ENCODE measurements at places on chromosomes 7 and 10.

GRCh38 chr7:6637544-6638229 lies 569 bp downstream of the ZNF316 start:
- peak; percentile 76 for DNase-seq

DNA sequence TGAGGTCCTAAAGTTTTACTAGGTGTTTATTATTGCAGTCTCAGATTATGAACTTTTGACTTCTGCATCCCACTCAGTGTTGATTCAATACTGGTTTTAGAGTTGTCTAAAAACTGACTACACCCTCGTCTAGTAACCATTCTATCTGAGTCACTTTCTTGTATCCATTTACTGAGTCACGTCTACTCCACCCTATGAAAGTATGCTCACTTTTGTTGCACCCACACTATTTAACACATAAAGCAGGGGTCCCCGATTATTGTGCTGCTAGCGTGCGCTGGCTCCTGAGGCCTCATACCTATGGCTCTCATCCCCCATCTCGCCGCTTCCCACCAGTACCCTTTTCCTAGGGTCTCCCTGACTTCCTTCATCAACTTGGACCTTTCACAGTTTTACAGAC lies 2.0 kb downstream of the SAMD9 start:
- DNase-seq: no peak

DNA sequence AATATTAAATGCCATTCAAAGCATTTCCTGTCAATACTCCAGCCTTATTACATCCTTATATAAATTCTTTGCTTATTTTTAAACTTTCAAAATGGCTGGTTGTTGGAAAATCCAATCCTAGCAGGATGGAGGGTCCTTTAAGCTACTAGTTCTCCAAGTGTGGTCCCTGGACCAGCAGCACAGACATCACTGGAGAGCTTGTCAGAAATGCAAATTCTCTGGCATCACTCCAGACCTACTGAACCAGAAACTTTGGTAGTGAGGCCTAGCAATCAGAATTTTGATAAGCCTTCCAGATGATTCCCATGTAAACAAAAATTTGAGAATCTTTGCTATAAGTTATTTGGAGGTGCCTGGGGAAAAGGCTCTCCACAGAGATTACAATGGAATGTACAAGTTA lies 43.8 kb downstream of the CALCR start:
- no peak for DNase-seq

GRCh38 chr10:34236931-34237330 lies 578.2 kb downstream of the PARD3 start:
- no peak for DNase-seq

DNA sequence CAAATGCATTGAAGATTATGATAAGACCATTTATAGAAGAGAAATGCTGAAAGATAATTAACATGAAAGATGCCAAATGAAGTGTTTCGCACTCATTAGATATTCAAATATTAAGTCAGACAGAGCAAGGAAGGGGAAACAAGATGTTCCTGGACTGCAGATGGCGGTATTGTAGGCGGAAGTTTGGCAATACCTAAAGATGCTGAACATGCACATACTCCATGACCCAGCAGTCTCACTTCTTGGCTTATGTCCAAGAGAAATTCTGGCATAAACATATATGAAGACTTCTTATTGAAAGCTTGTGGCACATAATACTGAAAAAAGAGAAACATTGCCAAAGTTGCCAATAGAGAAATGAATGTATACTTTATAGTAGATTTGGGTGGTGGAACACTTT lies 325.4 kb upstream of the SEMA3C start:
- DNase-seq: no peak

GRCh38 chr7:125773113-125773785 lies 843.6 kb upstream of the POT1 start:
- no peak for DNase-seq

DNA sequence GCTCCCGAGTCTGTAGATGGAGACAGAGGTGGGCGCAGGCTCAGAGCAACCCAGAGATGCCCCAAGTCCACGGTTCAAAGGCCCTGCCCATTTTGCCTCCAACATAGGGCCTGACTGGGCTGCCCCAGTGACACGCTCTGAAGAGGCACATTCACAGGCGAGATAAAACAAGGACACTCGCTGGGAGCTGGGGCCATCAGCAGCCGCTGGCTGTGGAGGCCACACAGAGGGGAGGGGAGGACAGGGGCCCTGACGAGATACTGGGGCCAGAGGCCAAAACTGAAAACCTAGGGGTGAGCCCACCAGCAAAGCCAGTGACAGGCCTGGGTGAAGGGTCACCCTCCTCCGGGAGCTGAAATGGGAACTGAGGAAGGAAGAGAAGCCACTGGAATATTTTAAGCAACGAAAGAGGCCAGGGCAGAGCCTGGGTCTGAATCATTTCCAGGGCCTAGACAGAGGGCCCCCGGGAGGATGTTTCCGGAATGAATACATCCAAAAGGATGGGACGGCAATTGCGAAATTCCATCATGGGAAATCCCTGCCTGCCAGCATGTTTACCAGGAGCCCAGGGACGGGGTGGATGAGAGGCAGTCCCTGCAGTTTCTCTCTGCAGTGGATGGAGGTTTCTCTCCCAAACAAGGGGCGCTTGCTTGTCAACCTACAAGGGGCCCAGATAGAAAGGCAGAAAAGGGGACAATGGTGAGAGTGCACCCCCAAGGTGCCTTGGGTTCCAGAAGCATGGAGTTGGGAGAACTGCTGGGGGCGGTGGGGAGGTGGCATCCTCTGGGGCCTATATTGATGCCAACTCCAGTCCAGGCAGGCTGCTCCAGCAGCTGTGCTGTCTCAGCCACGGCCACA lies 29.0 kb upstream of the HSPA12A start:
- no peak for DNase-seq

- no peak for DNase-seq
These were observed 86.0 kb upstream of the ZNF32 start for GRCh38 chr10:43734716-43735115.

DNA sequence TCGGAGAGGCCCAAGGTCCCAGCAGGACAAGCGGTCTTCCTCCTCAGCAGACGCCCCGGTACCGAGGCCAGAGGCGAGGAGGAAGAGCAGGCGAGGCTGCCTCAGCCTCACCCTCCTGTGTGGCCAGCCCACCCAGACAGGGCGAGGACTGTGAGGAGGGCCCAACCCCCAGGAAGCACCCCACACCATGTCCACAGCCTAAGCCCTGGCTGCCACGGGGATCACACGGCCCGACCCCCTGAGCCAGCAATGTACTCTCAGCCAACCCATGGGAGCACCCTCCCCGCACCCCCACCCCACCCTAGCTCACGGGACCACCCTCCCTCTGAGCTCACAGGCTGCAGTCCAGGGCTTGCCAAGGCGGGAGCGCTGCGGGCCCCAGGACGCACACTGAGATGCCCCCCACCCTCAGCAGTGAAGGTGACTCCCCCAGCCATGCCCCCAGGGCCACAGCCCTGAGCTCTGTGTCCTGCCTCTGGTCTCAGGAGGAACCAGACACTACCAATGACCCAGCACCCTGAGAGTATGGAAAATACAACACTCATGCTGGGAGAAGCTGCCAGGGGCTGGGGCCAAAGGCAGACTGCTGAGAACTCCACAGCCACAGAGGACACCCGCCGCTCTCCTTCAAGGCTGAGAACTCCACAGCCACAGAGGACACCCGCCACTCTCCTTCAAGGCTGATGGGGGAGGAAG lies 93.6 kb downstream of the MAD1L1 start:
- no peak for DNase-seq

- DNase-seq: no peak
These were observed 598.1 kb downstream of the SH2D4B start for GRCh38 chr10:81135851-81136250.

DNA sequence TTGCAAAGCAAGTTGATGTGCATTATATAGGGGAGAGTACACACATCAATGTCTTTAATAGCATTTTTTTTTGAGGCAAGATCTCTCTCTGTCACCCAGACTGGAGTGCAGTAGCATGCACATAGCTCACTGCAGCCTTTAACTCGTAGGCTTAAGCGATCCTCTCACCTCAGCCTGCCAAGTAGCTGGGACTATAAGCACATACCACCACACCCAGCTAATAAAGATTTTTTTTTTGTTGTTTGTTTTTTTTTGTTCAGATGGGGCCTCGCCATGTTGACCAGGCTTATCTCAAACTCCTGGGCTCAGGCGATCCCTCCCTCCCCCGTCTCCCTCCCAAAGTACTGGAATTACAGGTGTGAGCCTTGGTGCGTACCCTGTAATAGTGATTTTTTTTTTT lies 1.5 kb downstream of the UMAD1 start:
- DNase-seq: no peak

- peak; percentile 33 for DNase-seq
These were observed 43.2 kb downstream of the CCNY start for GRCh38 chr10:35379226-35380137.

DNA sequence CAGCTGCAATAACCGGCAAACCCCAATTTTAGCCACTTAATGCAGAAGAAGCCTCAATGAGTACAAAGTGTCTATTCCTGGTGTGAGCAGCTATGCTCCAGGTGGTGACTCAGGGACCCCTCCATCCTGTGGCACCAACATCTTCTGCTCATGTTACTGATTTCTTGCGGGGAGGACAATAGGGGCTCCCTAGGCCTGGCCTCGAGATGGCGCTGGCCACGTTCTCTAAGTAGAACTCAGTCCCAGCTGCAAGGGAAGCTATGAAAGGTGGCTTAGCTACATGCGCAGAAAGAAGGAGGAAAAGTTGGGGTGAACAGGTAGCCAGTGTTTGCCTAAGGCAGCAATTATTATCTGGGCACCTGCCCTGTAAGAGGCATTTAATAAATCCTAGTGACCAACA lies 6.6 kb downstream of the GJD4 start:
- DNase-seq: no peak

- DNase-seq: no peak
These were observed 182.5 kb upstream of the PRSS58 start for GRCh38 chr7:142440219-142440905.

- no peak for DNase-seq
These were observed 7.0 kb downstream of the ALOX5 start for GRCh38 chr10:45380903-45381620.

GRCh38 chr10:119333146-119333792 lies 125.9 kb downstream of the GRK5 start:
- peak; percentile 73 for DNase-seq

DNA sequence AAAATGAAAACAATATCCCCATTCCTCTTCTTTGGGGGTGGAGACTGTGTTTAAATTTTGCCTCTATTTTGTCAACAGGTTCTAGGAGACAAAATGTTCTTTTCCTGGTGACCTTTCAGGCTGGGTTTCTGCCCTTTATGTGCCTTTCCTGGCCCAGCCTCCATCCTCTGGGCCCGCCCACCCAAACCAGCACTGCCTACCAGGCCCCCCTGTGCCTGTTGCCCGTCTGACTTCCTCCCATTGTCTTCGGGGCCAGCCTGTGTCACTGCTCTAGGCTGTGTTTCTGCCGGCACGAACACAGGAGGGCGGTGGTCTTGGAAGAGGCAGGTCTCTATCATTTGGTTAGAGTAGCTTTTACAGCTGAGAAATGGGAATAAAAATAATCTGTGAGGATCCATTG lies 13.9 kb downstream of the TSPAN14 start:
- peak; percentile 77 for DNase-seq

DNA sequence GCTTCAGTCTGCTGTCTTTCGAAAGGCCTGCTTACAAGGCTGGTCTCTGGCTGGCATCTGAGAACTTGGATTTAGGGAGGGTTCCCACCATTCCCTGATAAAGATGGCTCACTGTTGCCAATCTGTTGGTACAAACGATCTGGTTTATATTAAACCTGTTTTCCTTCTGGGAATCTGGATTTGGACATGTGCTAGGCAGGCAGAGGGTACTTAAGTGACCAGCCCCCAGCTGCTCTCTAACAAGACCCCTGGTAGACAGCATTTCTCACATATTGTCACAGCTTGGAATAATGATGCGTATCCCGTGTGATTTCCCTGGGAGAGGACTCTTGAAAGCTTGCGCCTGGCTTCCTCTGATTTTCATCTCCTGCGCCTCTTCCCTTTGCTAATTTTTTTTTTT lies 21.6 kb downstream of the YWHAG start:
- DNase-seq: no peak

- peak; percentile 26 for DNase-seq
These were observed 3.0 kb upstream of the TECPR1 start for GRCh38 chr7:98254951-98255610.

DNA sequence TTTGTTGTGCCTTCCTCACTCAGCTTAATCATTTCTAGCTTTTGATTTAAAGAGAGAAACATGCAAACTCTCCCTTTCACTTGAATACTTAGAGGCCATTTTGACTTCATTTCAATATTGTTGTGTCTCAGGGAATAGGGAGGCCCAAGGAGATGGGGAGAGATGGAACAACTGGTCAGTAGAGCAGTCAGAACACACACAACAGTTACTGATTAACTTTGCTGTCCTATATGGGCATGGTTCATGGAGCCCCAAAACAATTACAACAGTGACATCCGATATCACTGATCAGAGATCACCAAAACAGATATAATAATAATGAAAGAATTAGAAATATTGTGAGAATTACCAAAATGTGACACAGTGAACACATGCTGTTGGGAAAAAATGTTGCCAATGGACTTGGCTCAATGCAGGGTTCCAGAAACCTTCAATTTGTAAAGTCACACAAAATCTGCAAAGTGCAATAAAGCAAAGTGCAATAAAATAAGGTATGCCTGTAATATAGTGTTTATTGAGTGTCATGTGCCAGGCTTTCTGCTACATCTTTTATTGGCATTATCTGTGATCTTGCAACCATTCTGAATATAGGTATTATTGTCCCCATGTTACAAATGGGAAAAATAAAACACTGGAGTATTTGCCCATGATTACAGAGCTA lies 38.2 kb downstream of the CCDC71L start:
- DNase-seq: no peak

- peak; percentile 64 for DNase-seq
These were observed 171.1 kb upstream of the TBX20 start for GRCh38 chr7:35424869-35425495.

- DNase-seq: no peak
These were observed 154.4 kb downstream of the GALNT17 start for GRCh38 chr7:71286336-71286735.

GRCh38 chr10:1416456-1417037 lies 320.8 kb downstream of the ADARB2 start:
- no peak for DNase-seq

All from stimulated activated CD8-positive, alpha-beta memory T cell treated with anti-CD3 and anti-CD28 coated beads, Interleukin-4, amount 100 ng/mL, for 48 hours (primary cell).